NCI-H748 treated with DMSO at 0.1 percent for 48 hours (cell line): ENCODE measurements at places on chromosomes 5 and 9.

DNA sequence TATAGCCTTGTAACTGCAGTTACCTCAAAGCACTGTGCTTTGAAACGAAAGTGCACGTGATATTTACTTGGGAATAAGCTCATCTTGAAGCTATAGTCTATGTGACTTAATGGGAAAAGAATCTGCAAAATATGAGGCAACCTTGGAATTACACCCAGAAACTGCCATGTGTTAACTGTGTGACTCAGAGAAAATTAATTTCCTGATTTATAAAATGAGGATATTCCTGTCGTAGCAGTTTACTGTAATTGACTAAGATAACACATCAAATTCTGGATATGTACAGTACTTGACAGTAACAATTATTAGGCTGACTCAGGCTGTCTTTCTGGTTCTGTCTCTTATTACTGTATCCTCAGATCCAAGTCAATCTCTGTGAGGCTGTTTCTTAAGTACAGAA is 1079.9 kb upstream of the ACO1 start:
- no peak for DNase-seq

- DNase-seq = no peak
Measured at GRCh38 chr5:143093452-143094086, 309.9 kb downstream of the NR3C1 start.

- no peak for DNase-seq
Measured at GRCh38 chr5:64637837-64638443, 52.4 kb upstream of the SHISAL2B start.

DNA sequence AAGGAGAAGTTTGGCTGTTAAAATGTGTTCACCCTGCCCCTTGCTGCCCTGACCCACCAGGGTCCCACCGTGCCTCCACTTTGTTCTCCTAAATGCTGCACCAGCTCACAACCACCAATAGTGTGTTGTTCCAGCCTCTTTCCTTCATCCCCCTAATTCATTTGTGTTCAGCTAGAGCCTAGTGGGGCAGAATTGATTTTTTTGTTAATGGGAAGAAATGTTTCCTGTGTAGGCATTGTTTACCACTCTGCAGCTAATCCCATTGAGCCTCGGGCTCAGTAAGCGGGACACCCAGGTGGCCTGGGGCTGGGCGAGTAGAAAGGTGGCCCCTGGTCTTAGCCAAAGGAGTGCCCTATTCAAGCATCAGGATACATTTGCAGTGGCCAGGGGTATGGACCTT is 127.6 kb downstream of the MVB12B start:
- DNase-seq = no peak

DNA sequence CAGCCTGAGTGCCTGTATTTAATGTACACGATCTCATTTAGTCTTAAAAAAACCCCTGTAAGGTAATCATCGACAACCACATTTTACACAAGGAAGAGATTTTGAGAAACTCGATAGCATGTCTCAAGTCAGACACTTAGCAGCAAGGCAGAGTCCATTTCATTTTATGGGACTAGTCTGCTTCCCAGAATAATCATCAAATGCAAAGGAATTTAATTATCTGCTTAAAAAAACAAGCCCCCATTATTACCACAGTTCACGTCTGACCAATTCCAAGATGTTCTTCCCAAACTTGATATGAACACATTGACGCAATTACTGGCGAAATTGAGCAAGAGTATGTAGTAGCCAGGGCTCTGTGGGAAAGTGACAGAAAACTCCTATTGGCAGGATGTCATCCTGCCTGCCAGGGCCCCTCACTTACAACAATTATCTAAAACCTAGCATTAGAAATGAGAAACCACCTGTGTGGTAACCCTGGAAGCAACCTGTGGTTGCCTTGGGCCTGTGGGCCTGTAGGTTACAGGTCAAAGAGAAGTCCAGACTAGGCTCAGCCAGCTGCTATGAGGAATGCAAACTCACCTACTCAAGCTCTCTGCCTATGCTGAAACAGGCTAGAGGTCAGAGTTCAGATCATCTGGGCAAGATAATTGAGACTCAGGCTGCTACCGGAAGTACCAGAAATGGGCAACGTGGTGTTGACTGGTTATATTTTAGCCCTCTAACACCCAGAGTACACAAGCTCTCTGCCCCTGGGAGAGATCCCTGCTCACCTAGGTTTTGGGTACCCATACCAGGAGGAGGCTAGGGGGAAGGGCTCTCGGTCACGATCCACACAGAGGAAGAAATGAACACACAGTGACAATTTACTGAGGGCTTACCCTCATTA is 1.6 kb downstream of the B4GALT1 start:
- no peak for DNase-seq

GRCh38 chr5:106637275-106637674 is 1033.5 kb downstream of the EFNA5 start:
- DNase-seq = no peak

GRCh38 chr5:72233835-72234234 is 86.2 kb downstream of the MRPS27 start:
- no peak for DNase-seq

DNA sequence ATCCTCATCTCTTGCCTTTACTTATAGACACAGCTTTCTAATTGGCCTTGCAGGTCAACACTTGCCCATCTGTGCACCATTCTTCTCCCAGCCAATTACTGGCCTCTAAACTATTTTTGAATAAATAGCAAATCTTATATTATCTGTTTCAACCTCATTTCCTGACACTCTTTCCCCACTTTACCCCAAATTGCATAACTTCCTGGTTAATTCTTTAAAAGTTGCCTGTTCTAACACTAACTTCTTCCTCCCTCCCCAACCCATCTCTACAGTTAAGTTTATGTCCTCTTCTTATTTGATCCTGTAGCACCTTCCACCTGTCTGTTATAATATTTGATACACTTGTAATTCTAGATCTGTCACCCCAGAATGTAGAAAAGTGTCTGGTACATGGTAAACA is 372.1 kb downstream of the PDE4D start:
- DNase-seq = no peak

- DNase-seq = no peak
Measured at GRCh38 chr5:76471987-76472334, 68.9 kb downstream of the IQGAP2 start.

DNA sequence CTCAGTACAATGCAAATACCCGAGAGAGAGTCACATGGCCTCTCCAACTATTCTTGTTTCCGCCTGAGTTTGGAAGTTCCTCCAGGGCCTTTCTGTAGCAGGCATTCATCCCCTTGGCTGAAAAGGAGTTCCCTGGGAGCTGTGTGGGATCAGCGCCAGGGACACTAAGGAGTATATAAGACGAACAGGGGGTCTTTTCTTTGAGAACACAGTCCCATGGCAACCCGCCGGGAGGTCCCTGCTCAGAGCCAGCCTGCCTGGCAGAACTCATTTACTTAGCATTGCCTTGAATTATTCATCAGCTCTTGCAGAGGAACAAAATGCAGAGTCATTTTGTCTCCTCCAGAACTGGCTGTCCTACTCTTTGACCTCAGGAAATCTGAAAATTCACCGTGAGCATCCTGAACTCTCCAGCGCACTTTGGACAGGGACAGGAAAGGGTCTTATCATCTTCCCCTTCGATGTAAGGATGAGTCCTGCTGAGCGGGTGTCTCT is 120.4 kb upstream of the OSMR start:
- no peak for DNase-seq

DNA sequence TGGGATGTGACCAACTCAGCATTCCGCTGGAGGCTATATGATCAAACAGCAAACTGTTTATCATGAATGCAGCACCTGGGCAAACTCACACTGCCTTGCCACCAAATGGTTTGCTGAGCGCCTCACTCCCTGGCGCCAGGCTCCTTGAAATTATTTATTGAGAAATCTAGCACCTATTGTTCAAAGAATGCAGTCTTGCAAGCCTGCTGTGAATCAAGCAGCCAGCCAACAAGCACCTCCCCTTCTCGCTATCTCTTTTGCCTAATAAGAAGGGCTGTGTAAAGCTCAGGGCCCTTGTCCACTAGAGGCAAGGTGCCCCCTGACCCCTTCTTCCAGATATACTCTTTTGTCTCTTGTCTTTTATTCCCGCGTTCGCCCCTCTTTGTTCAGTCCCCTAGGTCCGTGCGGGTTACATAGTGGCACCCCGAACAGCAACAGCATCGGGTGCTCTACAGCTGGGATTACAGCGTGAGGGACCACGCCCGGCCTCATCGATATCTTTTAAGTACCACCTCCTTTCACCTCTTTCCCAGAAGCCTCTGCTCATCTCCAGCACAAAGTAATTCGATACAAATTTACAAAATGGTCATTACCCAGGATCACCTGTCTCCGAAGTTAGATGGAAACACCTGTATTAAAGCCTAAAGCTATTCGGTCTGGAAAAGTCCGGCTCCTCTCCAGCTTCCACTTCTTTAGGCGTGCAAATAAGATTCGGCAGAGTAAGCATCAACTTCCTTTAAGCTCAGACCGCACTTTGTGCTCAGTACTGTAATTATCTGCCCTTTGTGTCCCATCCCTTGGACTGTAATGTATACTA is 896 bp downstream of the RIGI start:
- peak; percentile 82 for DNase-seq

- DNase-seq = no peak
Measured at GRCh38 chr5:170606941-170607340, 103.1 kb downstream of the KCNIP1 start.

GRCh38 chr9:94511955-94512265 is 43.0 kb upstream of the PCAT7 start:
- DNase-seq = no peak

- no peak for DNase-seq
Measured at GRCh38 chr5:11075035-11075805, 314.2 kb upstream of the DAP start.

DNA sequence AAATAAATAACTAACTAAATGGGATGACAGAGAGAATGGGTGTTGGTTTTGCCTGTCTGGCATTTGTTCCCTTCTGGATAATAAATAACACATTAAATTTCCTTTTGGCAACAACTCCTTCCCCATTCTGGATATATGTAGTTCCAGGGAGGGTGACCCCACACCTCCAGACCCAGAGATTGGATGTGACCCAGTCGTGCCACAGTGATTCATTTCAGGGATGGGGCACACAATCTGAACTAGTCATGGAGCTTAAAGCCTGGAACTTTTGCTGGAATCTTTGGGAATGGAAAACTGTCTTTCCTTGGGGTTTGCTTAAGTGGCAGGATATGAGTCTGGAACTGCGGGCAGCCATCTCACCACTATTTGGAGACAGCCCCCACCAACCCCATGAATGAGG is 11.3 kb downstream of the KLF9 start:
- DNase-seq = no peak

DNA sequence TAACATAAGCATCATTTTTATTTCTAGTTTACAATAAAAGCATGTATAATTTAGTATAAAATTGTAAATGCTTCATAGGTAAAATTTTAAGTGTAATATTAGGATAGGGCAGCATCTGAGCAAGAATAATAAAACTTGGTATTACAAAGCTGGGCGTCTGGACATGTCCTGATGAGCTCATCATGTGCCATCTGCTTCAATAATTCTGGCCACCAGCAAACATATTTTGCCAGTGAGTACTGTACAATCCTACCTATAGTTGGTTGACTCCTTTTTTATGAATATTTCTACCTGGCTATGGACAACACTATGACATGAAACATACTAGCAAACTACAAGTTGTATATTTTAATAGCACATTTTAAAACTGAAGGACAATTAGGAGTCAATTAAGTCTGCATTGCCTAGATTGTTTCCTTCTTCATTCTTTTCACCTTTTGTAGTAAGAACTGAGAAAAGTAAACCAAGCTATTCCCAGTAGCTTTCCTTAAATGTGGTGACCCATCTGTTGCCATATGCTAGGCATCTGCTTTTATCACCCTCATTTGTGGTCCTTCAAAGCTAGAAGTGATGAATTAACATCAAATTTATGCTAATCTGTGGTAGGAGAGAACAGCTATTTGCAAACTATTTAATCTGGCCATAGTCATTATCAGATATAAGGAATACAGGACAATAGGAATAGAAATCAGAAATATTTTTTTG is 23.4 kb downstream of the LURAP1L start:
- DNase-seq = no peak

DNA sequence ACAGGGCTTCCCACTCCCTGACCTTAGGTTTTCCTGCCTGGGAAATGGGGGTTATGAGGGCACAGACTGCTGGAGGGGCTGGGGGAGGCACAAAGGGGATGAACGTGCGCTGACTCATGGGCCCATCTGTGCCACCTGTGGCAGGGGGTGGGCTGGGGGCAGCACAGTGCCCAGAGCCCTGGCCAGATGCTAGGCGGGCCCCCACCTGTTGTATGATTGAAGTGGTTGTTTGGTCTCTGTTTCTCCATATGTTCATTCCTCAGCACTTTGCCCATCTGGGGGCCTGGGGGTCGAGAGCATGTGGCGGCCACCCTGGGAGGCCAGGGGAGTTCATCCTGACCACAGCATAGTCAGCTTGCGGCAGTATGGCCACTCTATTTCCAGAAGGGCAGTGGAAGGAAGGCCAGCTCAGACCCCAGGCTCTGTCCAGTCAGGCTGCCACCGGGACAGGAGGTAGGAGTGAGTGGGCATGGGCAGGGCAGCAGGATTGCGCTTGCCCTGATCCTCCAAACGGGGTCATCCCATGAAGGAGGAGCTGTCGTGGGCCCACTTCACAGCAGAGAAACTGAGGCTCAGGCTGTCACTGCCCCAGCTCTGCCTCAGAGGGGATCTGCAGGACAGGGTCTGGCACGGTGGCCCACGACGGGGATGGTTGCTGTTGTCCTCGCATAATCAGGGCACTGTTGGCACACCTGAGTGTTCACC is 841 bp upstream of the NINJ1 start:
- no peak for DNase-seq

GRCh38 chr5:59828623-59829022 is 64.9 kb downstream of the PDE4D start:
- no peak for DNase-seq

DNA sequence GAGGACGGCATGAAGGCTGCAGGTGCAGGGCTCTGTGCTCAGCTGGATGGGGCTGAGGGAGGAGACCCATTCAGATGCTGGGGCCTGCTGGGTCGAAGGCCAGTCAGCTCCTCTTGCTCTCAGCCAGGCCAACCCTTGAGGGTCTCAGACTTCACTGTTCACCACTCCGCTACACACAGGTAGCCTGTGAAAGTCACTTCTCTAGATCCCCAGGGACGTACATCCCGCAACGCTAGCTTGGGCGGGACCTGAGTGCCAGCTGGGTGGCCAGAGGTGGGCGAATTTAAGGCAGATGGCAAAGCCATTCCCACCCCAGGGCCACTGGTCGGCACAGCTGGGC is 42.2 kb upstream of the FCN1 start:
- DNase-seq = no peak

GRCh38 chr9:124295159-124295794 is 37.5 kb downstream of the NEK6 start:
- no peak for DNase-seq

DNA sequence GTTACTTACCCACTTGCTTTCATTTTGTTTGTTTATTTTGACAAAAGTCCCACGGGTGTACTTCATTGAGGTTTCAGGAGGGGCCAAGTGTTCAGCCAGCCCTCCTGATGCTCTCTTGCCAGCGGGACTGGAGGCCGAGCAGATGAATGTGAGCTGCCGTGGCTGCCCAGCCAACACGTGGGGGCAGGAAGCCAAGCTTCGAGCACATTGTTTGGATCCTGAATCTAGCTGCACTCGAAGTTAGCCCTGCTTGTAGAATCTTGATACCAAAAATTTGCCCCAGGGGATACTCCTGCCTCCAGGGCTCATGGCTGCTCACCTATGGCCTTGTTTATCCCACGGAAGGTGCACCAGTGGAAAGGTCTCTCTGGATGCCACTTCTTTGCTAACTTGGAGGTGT is 49.3 kb downstream of the RASGEF1C start:
- DNase-seq = no peak

GRCh38 chr9:68692519-68692918 is 12.5 kb upstream of the PIP5K1B start:
- no peak for DNase-seq
